Nasal cavity respiratory epithelium epithelial cell of viscerocranial mucosa (primary cell): ENCODE measurements at places on chromosomes 13 and 19. TPM values are rescaled to one million over a fixed set of nuclear protein-coding genes. Genes with fewer than 3 reads are reported as not detected.

ILF3 gene
- 100 and 133 TPM in 2 replicates for total RNA-seq

ZNF677 gene
- total RNA-seq, result 19.1 and 29.0 TPM in 2 replicates

PNMA8A gene
- 4.7 and 5.8 TPM in 2 replicates for total RNA-seq

B3GNT8 gene
- 3.3 and 3.4 TPM in 2 replicates for total RNA-seq

RAX2 gene
- total RNA-seq, result not detected in 2 replicates

CCDC122 gene
- 11.3 and 14.5 TPM in 2 replicates for total RNA-seq

PSG3 gene
- not detected in 2 replicates for total RNA-seq

ZNF221 gene
- 2.4 and 7.2 TPM in 2 replicates for total RNA-seq

MTMR6 gene
- total RNA-seq, result 25.4 and 31.4 TPM in 2 replicates

VSTM2B gene
- not detected in 2 replicates for total RNA-seq

ETV2 gene
- 0.34 TPM in 1 of 2 replicates, not detected in the other for total RNA-seq

SLC25A30 gene
- 21.5 and 26.6 TPM in 2 replicates for total RNA-seq

ZNF578 gene
- total RNA-seq, result 2.1 and 5.8 TPM in 2 replicates

KCTD4 gene
- 0.07 TPM in 1 of 2 replicates, not detected in the other for total RNA-seq

NCCRP1 gene
- total RNA-seq, result 8.9 and 9.3 TPM in 2 replicates

ZNF541 gene
- under 0.01 TPM in 2 replicates for total RNA-seq

STAP2 gene
- 52.2 and 59.1 TPM in 2 replicates for total RNA-seq

STOML3 gene
- not detected in 2 replicates for total RNA-seq

FFAR2 gene
- total RNA-seq, result not detected in 2 replicates

AP1M2 gene
- total RNA-seq, result 111 and 115 TPM in 2 replicates

PRR20B gene
- total RNA-seq, result not detected in 2 replicates

ZNF208 gene
- 1.1 and 1.4 TPM in 2 replicates for total RNA-seq

KL gene
- under 0.01 TPM in 1 of 2 replicates, not detected in the other for total RNA-seq

FNDC3A gene
- 49.0 and 50.6 TPM in 2 replicates for total RNA-seq
